ENCODE measurements at places on chromosomes 2 and 18.

- no peak for ATAC-seq
Observed at GRCh38 chr2:235274023-235274422, 219.8 kb upstream of the AGAP1 start.

GRCh38 chr18:8752329-8752728 lies 47.0 kb downstream of the MTCL1 start:
- ATAC-seq, result no peak

GRCh38 chr2:237878321-237879057 lies 19.1 kb downstream of the RAMP1 start:
- no peak for ATAC-seq

- ATAC-seq, result no peak
Observed at GRCh38 chr2:148555622-148556294, 88.8 kb upstream of the EPC2 start.

GRCh38 chr18:29594493-29594892 lies 1417.6 kb upstream of the CDH2 start:
- no peak for ATAC-seq

DNA sequence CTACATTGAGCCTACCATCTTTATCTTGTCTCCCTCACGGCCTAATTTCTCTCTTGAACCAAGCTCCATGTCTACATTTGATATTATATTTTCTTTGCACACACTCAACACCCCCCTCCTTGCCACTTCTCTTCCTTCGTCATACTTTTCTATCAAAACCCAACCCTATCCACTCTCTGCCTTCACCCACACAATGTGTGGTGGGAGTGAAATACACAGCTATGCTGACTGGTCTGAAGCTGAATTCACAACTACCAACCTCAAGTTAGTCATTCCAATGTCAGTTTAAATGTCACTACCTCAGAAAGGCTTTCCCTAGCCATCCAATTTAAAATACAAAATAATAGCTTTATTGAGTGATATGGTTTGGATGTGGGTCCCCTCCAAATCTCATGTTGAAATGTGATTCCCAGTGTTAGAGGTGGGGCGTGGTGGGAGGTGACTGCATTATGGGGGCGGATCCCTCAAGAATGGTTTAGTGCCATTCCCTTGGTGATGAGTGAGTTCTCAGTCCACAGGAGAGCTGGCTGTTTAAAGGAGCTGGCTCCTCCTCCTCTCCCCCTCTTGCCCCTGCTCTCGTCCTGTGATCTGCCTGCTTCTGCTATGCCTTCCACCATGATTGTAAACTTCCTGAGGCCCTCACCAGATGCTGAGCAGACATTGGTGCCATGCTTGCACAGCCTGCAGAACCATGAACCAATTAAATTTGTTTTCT lies 112.1 kb downstream of the DTNB start:
- ATAC-seq, result no peak

DNA sequence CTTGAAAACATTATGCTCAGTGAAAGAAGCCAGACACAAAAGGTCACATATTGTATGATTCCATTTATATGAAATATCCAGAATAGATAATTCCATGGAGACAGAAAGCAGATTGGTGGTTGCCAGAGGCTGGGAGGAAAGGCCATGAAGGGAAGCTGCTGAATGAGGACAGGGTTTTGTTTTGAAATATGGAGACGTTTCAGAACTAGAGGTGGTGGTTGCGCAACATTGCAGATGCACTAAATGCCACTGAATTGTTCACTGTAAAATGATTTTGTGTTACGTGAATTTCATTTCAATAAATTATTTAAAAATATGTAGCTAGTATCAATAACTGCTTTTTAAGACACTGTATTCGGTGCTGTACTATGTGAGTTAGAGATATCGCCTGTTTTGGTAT lies 101.7 kb upstream of the ZNF236 start:
- ATAC-seq, result no peak

All from gastroesophageal sphincter (tissue), 4 donors.